ENCODE measurements at places on chromosomes 13 and 19.

- no peak for DNase-seq
Observed at GRCh38 chr13:30142486-30143211, 164.7 kb downstream of the KATNAL1 start.

DNA sequence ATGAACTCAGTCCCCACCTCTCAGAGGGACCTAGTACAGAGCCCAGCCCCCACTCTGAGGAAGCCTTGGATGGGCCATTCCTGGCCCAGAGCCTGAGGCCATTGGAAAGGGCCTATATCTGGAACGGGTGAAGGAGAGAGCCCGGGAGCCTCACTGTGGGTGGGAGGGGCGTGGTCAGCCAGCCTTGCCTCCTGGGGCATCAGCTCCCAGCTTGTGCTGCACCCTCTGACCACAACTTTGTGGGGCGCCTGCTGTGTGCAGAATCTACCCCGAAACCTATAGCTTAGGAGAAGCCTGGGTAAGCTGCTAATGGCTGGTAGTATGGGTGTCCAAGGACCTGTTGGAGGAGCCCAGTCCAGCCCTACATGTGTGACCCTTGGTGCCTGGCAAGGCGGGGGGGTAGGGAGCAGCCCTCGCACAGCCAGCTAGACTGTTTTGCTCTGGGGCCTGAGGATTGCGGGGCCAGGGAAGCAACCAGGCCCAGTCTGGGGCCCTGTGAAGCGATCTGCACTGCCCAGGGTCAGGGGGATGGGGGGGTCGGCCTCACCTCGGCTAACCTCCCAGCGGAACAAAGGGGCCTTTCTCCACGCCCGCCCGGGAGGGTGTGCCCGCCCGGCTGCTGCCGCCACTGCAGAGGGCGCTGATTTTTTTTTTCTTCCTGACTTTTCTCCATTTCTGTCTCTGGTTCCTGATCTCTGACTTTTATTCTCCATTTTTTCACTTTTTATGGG lies 42.3 kb downstream of the LYL1 start:
- no peak for DNase-seq

GRCh38 chr19:2603334-2603733 lies 99.2 kb downstream of the GNG7 start:
- DNase-seq, result no peak

DNA sequence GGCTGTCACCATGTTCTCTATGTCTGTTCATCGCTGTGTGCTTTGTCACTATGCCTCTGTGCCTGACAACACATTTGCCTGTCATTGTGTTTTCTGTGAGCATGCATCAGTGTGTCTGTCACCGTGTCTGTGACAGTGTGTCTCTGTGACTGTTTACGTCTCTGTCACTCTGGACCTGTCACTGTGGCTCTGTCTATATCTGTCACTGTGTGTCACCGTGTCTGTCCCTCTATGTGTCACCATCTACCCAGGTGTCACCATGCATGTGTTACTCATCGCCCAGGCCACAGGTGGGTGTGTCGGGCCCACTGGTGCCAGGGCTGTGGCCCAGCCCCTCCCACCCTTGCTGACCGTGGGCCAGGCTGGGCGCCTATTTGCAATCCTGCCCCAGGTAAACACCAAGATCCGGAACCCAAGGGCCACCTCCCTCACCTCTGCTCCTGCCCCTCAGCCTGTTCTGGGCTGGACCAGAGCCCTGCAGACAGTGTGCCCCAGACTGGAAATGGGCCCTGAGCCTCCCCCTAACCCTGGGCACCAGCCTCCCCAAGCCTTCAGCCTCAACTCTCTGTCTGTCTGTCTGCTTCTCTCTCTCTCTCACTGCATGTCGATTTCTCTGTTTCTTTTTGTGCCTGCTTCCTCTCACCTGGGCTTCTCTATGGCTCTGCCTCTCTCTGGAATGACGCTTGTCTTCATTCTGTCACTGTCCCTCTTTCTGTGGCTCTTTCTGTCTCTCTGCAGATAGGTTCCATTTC lies 7.7 kb downstream of the IRF2BP1 start:
- DNase-seq, result no peak

DNA sequence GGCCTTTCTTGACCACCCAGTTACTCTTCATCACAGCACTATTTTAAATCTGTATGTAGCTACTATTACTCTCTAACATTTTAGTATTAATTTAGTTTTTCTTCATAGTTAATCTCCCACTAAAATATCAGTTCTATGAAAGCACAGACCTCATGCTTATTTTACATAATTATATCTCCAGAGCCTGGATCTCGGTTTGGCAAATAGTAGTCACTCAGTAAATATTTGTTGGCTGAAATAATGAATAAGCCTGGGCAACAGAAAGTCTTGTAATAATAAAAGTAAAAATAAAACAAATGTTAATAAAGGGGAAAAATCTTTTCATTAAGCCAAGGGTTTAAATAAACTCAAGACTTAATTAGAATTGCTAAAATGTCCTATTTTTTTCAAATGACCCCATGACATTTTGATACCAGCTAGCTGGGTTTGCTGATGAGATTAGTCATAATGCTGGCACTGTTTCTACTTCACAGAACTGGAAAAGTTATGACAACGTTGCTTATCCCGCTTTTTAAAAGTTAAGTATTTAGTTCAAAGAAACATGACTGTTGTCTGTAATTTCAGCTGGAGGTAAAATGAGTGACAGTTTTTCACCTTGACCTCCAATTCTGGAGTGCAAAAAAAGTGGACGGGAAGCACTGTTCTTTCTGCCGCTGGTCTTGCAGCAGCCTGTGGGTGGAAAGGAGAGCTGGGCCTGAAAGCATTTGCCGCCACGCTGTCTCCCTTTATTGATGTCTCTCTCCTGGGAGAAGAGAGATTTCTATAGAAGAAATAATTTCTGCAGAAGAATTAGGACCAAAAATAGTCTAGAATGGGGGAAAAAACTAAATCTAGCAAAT lies 85.2 kb upstream of the SPATA13 start:
- no peak for DNase-seq

DNA sequence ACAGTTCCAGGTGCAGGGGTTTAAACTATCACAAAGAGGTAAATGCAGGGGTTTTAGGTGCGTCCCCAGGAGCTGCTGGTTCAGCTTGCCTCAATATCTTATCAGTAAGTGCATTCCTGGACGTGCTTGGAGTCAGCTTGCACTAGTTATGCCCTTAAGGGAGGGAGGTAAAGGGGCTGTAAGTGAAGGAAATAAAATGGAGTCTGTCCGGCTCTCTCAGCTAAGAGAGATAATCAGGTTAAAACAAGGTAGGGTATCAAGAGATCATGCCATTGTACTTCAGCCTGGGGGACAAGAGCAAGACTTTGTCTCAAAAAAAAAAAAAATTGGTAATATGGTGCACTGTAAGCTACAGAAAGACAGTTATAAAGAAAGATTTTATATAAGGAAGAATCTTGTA lies 69.7 kb downstream of the ZNF100 start:
- DNase-seq, result no peak

DNA sequence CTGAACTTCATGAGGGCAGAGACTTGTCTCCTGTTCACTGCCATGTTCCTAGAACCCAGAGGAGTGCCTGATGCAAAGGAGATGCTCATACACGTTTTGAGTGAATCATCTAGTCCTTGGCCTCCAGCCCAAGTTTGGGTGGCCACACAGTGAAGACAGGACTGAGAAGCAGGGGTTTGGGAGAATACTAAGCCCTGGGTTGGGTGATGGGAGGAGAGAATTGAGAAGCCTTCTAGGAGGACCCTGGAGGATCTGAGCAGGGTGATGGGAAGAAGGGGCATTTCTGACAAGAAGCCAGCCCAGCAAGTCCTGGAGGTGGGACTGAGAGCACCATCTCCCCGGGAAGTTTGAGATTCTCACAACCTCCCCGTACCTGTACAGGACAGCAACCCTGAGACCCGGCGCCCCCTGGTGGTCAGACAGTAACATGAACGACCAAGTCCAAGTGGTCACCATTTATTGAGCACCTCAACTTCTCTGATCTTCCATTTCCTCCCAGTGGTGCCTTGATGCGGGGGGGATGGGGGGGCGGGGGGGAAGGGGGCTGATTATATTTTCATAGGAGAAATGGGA lies 11.0 kb downstream of the CTU1 start:
- DNase-seq, result peak; percentile 80

DNA sequence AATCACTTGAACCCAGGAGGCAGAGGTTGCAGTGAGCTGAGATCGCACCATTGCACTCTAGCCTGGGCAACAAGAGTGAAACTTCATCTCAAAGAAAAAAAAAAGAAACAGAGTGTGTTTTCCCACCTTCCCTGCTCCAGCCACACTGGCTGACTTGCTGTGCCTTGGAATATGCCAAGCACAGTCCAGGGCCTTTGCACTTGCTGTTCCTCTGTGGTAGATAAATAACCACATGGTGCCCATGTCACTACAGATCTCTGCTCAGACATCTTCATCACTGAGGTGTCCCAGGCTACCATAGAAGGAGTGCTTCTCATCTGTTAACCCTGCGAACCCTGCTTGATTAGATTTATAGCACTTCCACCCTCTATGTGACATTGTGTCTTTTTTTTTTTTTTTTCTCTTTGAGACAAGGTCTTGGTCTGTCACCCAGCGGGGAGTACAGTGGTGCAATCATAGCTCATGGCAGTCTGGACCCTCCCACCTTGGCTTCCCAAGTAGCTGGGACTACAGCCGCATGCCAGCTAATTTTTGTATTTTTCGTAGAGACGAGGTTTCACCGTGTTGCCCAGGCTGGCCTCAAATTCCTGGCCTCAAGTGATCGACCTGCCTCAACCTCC lies 10.4 kb downstream of the SMARCA4 start:
- DNase-seq, result no peak

GRCh38 chr19:37931881-37932655 lies 25.1 kb downstream of the SIPA1L3 start:
- no peak for DNase-seq

DNA sequence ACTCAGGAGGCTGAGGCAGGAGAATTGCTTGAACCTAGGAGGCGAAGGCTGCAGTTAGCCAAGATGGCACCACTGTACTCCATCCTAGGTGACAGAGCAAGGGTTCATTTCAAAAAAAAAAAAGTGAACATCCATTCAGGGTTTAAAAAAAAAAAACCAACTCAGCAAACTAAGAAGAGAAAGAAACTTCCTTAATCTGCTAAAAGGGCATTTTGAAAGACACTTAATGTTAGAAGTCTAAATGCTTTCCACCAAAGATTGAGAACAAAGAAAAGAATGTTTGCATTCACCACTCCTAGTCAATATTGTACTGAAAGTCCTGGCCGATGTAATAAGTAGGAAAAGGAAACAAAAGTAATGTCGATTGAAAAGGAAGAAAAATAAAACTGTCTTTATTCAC lies 7.1 kb upstream of the PSMC4 start:
- no peak for DNase-seq

DNA sequence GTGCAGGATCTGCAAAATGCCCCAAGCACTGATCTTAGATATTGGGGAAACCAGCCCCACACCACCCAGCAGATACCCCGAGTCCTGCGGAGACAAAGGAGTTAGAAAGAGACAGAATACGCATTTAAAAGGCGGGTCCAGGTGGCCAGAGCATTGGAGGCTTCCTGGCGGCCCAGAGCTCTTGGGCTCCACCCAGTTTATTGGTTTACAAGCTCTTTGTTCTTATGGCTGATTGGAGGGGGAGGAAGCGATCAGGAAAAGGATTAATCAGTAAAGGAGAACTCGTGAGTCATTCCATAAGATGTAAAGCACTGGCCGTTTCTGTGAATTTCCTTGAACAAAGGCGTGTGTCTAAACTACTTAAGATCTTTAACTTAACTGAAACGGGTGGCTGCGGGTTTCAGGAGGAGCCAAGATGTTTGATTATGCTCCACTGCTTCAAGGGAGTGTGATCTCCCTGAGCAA lies 926 bp downstream of the ZNF587 start:
- no peak for DNase-seq

- no peak for DNase-seq
Observed at GRCh38 chr19:50024719-50025021, 502 bp downstream of the VRK3 start.

- DNase-seq, result no peak
Observed at GRCh38 chr13:49450105-49450819, 6.2 kb downstream of the SETDB2 start.

DNA sequence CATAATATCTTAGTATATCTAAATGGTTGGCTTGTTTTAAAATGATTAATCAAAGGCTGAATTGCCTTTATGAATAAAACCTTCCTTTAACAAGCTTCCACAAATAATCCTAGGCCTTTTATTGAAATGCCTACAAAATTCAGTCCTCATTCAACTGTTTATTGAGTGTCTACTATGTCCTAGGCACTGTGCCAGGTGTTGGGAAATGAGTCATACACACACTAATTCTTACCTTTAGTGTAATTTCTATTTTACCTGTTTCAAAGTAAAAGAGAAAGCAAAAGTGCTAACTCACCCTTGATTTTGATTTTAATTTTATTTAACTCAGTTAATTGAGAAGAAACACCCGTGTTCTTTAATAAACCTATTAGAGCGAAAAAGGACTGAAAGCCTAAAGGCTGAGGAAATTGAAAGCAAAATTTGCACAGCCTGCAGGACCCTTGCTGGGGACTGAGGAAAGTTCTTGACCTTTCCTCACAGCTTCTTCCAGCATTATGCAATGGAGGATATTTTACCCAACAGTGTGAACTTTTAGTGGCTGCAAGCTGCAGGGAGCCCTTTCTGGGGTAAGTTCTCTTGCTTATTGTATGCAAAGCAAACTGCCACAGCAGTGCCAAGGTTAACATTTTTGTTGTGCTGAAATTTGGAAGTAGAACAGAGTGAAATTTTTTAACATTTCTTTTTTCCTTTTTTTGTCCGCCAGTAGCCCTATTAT lies 83.1 kb downstream of the B3GLCT start:
- DNase-seq, result no peak

- DNase-seq, result no peak
Observed at GRCh38 chr19:46481947-46482346, 10.6 kb upstream of the PNMA8A start.

DNA sequence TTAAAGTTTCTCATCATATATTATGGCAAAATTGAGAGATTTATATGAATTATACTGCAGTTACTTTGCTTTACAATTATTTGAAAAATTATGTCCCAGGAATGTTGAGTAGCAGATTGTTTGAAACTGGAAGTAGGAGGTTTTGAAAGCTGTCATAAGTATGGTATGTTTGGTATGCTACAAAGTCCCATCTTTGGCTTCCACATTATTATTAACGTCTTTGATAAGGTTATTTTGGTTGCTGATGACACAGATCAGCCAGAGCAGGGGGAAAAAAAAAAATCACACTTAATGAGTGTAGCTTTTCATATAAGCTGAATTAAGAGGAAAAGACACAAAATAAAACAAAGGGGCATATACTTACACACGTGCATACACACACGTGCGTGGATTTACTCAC lies 130.1 kb downstream of the SLITRK1 start:
- DNase-seq, result no peak

- DNase-seq, result no peak
Observed at GRCh38 chr19:980133-980998, 3.8 kb upstream of the WDR18 start.

DNA sequence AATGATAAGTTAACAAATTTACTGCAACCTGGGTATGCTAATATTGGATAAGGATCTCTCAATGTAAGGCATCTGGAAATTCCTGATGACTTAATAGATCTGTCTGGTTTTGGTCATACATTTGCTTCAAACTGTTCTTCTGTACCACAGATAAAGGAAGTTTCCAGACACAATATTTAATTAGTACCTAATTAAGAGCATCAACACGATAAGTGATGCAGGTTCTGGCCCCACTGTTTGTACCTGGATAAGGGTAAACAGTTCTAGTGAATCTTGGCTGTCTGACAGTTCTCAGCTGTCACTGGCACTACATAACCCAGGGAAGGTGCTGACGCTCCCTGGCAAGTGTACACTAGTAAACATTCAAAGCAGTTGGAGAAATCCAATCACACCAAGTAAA lies 165.6 kb downstream of the MZT1 start:
- no peak for DNase-seq

GRCh38 chr13:41457589-41458186 lies 338 bp downstream of the RGCC start:
- DNase-seq, result no peak

- no peak for DNase-seq
Observed at GRCh38 chr13:89011615-89012014, 1340.4 kb downstream of the SLITRK5 start.
